Stimulated activated CD4-positive, alpha-beta T cell treated with anti-CD3 and anti-CD28 coated beads, Interleukin-2, amount 100 ng/mL, for 24 hours (primary cell): ENCODE measurements at places on chromosomes 11 and 22.

DNA sequence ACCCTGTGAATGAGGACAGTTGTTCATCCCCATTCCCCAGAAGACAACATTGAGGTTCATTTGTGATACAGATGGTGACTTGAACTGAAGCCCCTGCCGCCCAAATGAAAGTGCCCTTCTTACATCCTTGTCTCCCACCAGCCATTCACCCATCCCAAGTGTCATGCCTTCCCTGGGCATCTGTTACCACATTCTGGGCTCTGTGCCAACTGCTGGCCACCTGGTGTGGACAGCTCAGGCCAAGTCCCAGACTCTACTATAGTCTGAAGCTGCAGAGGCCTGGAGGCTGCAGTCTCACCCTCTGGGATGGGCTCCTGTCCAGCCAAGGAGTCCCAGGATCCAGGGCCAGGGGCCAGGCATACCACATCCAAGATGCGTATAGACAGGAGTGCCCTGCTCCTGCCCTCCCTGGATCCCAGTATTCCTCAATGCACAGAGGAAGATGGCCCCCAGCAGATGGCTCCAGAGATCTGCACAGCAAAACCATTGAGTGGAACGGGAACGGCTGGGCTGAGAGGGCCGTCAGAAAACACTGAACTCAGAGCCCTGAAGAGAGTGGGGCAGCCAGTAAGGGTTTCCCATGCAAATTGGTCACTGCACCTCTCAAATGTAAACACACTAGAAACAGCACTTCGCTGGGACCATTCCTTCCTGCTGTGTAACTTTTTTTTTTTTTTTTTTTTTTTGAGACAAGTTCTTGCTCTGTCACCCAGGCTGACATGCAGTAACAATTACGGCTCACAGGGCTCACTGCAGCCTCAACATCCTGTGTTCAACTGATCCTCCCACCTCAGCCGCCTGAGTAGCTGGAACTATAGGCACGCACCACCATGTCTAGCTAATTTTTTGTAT is 22.8 kb downstream of the ARRB1 start:
- DNase-seq: peak; percentile 50

DNA sequence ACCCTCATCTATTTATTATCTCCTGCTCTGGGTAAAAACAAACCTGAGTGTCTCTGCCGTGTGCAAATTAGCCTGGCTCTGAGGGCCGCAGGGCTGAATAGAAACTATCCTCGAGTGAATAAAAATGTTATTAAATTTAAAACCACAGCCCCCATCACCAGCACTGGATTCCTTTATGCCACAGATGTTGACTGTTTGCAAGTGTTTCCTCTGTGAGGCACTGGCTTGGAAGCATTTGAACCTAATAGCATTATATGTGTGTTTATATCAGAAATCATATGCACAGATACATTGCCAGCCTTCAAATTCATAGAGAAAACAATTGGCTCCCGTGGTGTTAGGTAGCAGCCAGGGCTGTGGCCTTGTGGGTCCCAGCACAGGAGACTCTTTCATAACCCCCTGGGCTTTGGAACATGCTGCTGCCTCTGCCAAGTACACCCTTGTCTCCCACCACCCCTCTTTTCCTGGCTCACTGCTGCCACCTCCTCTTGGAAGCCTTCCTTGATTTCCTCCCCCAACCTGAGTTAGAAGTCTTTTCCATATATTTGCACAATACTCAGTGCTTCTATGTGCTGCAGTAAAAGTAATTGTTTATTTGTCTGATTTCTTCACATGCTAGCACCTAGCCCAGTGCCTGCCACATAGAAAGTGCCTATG is 294.4 kb downstream of the DDX10 start:
- DNase-seq: no peak

GRCh38 chr11:35615921-35616900 is 2.0 kb upstream of the FJX1 start:
- no peak for DNase-seq

DNA sequence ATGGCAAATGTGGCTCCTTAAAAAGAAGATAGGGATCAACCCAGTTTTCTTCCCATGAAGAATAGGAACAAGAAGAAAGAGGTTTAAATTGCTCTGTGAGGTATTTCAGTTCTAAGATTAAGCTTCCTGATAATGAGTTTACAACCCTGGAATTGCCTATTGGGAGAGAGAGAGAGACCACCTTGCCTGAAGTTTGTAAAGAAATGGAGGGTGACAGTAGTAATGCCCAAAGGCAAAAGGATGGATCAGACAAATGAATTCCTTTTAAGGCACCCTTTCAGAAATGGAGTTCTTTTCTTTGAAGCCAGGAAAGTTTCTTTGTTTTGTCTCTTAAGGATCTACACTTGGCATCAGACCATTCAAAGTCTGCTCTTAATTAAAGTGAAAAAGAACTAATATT is 74.3 kb downstream of the DDIAS start:
- no peak for DNase-seq

- DNase-seq: peak; percentile 2
Measured at GRCh38 chr11:60700689-60701468, 1.5 kb downstream of the MS4A8 start.

- DNase-seq: no peak
Measured at GRCh38 chr11:76244316-76244851, 38.1 kb upstream of the WNT11 start.

GRCh38 chr11:18016789-18017188 is 3.9 kb upstream of the SERGEF start:
- DNase-seq: no peak

DNA sequence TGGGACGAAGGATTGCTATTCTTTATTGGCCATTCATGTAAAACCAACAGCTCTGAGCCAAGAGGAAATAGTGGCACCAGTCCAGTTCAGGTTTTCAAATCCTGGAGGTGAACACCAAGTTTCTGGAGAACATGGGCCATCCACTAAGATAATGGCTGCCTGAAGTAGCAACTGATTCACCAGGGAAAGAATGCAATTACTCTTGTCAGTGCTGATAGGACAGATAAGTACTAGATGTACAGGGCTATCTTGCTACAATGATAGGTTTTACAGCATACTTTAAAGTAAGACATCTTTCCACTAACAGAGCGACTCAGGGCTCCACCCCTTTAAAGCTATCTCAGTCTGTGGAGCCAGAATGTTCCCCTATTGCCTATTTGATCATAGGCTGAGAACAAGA is 36.8 kb upstream of the APOA1 start:
- DNase-seq: no peak

GRCh38 chr22:38766076-38766777 is 10.4 kb upstream of the SUN2 start:
- DNase-seq: peak; percentile 48

- no peak for DNase-seq
Measured at GRCh38 chr11:13137844-13138301, 128.8 kb downstream of the RASSF10 start.

DNA sequence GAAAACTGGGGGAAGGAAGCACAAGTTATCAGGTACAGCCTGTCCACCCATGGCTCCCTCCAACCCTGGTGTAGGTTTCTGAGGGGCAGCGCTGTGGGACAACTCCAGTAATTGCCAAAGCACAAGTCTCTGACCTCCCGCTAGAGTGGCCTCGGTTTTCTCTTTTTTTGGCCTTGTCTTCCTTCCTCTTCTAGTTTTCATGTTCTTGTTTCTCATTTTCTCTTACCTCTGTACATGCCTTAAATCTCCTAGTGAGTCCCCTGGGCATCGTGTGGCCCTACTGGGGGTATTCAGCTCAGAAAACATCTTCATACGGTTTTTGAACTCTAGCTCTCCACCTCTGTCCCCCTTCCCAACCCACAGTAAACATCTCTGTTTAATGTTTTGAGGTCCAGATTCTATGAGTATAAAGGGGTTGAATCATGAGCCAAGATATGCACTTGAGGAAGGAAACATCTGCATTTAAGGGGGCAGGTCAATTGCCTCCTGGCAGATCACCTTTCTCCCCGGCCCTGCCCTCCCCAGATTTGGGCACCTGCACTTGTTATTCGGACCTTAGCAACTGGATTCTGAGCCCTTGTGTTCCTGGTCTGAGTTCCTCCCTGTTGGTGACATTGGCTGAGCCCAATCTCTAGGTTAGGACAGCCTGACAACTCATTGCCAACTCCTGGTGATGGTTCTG is 8.4 kb upstream of the LMO2 start:
- no peak for DNase-seq

DNA sequence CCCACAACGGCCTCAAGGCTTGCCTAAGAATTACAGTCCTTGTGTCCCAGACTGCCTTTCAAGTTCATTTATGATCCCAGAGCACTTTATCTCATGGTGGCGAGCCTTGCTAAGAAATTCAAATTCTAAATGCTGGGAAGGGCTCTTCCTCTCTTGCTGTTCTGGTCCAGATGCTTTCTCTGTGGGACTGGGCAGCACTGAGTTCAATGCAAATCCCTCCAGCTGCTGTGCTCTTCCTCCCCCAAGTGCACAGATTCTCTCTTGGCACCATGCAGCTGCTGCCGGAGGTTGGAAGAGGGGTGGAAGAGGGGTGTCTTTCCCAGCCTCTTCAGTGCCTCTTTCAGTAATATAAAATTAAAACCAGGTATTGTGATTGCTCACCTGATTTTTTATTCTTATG is 828.0 kb downstream of the DLG2 start:
- DNase-seq: no peak

DNA sequence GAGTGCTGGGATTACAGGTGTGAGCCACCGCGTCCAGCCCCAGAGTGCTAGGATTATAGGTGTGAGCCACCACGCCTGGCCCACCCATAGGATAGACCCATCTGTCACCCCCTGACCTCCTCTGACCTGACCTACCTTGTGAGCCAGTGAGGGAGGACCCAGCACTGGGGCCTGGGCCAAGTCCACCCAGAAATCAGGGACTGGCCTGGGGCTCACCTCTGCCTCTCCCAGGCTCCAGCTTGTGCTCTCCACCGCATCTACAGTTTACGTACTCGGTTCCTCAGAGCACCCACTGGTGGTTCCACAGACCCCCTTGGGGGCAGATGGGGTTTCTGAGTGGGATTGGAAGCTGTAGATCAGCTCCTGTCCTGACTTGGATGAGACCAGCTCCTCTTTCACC is 6.4 kb downstream of the SLC29A2 start:
- DNase-seq: no peak

DNA sequence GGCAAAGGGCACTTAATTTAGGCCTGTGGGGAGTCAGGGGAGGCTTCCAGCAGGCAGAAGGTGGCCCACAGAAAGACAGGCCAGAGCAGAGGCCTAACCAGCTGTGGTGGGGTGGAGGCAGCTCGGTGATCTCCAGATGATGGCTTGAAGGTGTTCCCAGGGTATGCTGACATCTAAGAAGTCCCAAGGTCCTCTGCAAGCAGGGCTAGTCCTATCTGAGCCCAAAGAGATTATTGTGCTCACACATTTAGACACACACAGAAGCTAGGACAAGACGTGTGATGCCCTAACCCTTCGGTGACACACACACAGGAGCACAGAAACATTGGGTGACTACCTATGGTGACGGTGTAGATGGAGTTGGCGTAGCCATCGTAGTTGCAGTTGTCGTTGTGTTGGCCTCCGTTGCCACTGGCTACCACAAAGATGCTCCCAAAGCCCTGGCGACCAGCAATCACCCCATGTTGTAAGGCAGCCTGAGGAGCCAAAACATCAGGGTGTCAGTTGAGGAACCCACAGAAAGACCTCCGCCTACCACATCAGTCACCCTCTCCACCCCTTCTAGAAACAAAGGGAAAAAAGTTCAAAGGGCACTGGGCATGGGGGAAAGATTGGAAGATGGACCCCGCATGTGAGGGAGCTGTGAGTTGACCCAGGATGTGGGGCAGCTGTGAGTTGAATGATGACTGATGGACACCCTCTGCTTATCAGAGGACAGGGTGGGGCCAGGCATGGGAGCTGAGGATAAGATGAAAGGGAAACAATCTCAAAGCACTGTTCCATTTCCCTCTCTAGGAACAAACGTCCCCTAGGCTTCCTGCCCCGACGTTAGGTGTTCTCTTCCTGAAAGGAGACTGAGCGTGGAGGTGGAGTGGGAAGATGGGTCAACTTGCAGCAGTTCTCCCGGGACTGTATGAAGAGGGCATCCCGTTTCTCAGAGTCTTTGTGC is 7.9 kb downstream of the PCSK7 start:
- no peak for DNase-seq

DNA sequence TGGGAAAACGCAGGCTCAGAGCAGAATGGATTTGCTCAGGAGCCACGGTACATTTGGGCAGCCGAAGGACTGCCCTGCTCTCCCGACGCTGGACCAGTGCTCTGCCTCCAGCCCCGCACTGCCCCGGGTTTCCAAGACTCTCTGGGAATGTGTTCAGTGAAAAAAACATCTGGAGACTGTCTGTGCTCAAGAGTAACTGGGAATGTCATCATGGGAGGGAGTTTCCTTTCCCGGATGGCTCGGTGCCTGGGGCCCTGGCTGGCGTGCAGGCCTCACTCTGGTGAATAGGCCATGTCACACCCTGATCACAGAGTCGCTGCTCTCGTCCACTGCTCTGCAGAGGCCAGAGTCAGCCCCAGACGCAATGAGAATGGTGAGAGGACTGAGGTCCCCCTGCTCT is 9.8 kb upstream of the APOL6 start:
- DNase-seq: no peak

GRCh38 chr11:117303101-117303500 is 12.0 kb downstream of the BACE1-AS start:
- DNase-seq: no peak

- DNase-seq: no peak
Measured at GRCh38 chr11:36557991-36558390, 9.8 kb upstream of the RAG1 start.

GRCh38 chr11:75311858-75312288 is 39.6 kb downstream of the ARRB1 start:
- no peak for DNase-seq

DNA sequence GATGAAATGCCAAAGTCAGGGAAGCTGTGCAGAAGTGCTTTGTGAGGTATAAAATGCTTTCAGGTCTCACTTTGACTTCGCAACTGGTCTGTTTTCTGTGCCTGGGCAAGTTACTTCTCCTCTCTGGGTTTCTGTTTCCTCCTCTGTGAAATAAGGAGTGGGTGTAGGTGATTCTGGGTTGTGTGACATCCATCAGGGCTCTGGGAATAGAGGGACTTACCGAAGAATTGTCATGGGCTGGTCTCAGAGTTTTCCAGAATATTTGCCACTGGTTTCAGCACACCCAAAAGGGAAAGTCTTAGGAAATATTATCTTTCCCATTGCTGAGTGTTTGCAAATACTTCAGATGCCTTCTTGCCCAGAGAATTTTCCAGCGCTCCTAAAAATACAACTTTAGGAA is 118.4 kb downstream of the KIAA1671 start:
- DNase-seq: no peak

DNA sequence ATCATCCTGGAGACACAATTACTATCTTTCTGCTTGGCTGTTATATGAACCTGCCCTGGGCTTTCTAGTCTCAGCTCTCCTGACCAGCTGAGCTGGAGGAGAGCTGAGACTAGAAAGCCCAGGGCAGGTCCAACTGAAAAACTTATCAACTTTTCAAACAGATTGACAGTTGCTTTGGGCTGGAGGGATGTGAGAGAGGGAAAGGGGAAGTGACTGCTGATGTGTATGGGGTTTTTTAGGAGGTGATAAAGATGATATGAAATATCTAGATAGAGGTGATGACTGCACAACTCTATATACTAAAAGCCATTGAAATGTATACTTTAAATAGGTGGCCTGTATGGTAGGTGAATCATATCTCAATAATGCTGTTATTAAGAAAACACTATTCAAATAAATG is 60.2 kb upstream of the CHRM4 start:
- DNase-seq: no peak
